ENCODE measurements at places on chromosomes 5 and 9.

GRCh38 chr5:26649000-26649399 lies 389.4 kb downstream of the CDH9 start:
- DNase-seq, result no peak

GRCh38 chr5:95962785-95963184 lies 1.1 kb upstream of the ELL2 start:
- peak; percentile 45 for DNase-seq

DNA sequence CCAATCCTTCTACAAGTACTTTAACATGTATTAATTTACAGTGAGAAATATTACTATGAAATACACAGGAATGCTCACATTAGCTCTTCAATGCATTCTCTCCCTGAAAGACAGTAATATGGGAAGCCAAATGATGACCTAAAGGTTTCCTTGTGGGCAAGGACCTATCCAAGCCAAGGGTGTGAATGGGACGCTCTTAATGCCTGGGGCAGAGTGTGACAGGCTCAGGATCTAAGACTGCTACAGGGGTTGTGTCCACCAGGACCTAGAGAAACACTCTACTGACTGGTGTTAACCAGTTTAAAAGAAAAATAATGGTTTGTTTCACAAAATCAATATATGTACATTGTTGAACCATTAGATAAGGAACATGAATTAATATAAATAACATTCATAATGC lies 158.7 kb downstream of the FGF1 start:
- no peak for DNase-seq

GRCh38 chr5:17317473-17317872 lies 100.0 kb downstream of the BASP1 start:
- DNase-seq, result peak; percentile 16

- DNase-seq, result no peak
These were observed 8.8 kb upstream of the HSDL2 start for GRCh38 chr9:112371060-112371459.

GRCh38 chr9:75909776-75910175 lies 19.3 kb downstream of the PCSK5 start:
- DNase-seq, result no peak

DNA sequence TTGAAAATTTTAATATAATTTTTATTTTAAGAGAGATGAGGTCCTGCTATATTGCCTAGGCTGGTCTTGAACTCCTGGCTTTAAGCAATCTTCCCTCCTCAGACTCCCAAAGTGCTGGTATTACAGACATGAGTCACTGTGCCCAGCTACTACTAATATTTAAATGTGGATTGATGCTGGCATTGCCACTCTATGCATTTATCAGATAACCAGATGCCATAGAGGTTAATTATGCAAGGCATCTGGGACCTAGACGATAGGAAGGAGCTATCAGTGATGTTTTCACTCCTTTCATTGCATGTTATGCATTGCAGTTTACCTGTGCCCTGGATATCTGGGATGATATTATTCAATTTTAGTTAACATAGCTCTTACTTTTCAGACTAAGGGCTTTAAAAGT lies 127.0 kb downstream of the RPS23 start:
- no peak for DNase-seq
